ENCODE measurements at places on chromosomes 5 and 9. TPM values are rescaled to one million over a fixed set of nuclear protein-coding genes. Genes with fewer than 3 reads are reported as not detected.

ADAM19 gene
- 72.8 TPM for total RNA-seq

SARDH gene
- total RNA-seq, result 0.49 TPM

BTNL8 gene
- not detected for total RNA-seq

PCDHGA5 gene
- 1.5 TPM for total RNA-seq

SREK1 gene
- 19.9 TPM for total RNA-seq

TRIM32 gene
- total RNA-seq, result 19.4 TPM

ACTBL2 gene
- total RNA-seq, result 16.5 TPM

GBA2 gene
- 38.3 TPM for total RNA-seq

FBXO38 gene
- total RNA-seq, result 24.8 TPM

All from mesangial cell (primary cell).